T1000 (cell line): ENCODE measurements at places on chromosomes 3 and 15.

GRCh38 chr15:94375997-94376396 lies 144.6 kb downstream of the MCTP2 start:
- no peak for DNase-seq

DNA sequence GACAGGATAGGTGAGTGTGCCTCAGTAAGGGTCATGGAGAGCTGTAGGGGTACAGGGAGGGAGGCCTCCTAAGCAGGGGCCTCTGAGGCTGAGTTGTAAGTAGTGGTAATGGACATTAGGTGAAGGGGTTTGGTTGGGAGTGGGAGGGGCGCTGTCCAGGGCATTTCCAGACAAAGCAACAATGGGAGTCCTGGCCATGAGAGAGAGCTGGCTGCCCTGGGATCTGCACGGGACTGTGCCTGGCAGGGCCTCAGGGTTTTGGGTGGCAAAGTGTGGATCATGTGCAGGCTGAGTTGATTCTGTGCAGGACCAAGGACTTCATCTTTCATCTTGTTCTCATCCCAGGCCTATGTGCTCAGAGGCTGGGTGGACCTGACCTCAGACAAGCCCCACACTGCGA lies 4.6 kb downstream of the TTC21A start:
- no peak for DNase-seq

DNA sequence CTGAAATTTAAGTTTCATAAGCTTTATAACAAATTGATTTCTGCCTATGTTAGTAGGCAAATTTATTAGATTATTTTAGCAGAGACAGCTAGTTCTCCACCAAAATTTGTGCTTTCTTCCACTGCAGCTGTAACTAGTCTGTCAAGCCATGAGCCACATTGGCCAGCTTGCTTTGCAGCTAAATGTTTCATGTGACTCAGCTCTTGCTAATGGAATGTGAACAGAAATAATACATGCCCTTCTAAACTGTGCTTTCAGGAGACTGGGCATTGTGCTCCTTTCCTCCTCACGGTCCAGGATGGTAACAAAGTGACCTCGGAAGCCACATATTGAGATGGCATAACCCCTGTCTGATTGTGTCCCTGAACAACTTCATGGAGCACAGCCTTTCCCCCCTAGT lies 51.3 kb upstream of the KPNA4 start:
- DNase-seq = no peak

GRCh38 chr3:11629716-11630115 lies 14.0 kb downstream of the VGLL4 start:
- no peak for DNase-seq

- DNase-seq = no peak
These were observed 11.9 kb upstream of the CGNL1 start for GRCh38 chr15:57364282-57365007.

DNA sequence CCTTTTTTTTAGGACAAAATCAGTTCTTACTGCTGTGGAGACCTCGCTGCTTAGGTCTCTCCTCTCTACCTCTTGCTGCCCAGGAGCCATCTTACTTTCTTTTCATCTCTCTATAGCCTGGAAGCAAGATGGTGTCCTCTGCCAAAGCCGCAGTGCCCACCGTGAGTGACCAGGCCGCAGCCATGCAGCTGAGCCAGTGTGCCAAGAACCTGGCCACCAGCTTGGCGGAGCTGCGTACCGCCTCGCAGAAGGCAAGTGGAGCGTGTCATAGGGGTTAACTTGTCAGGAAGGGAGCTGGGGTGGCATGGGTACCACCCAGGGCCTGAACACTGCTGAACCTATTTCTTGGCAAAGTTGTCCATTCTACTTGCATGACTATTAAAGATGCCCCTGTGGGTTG lies 320.3 kb upstream of the TPM1 start:
- no peak for DNase-seq

GRCh38 chr15:68843425-68844311 lies 23.0 kb upstream of the ANP32A start:
- DNase-seq = no peak

GRCh38 chr15:60573936-60574335 lies 95.0 kb upstream of the ICE2 start:
- DNase-seq = no peak

DNA sequence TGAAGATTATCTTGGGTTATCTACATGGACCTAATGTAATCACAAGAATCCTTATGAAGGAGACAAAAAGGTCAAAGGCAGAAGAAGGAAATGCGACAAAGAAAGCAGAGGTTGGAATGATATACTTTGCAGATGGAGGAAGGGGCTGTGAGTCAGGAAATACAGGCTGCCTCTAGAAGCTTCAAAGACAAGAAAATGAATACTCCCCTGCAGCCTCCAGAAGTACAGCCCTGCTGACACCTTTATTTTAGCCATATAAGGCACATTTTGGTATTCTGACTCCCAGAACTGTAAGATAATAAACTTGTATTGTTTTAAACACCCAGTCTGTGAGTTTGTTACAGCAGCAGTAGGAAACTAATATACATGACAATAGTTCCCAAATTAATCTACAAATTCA lies 58.6 kb downstream of the SIDT1 start:
- no peak for DNase-seq

- no peak for DNase-seq
These were observed 22.5 kb downstream of the FAM240A start for GRCh38 chr3:46634856-46635255.

DNA sequence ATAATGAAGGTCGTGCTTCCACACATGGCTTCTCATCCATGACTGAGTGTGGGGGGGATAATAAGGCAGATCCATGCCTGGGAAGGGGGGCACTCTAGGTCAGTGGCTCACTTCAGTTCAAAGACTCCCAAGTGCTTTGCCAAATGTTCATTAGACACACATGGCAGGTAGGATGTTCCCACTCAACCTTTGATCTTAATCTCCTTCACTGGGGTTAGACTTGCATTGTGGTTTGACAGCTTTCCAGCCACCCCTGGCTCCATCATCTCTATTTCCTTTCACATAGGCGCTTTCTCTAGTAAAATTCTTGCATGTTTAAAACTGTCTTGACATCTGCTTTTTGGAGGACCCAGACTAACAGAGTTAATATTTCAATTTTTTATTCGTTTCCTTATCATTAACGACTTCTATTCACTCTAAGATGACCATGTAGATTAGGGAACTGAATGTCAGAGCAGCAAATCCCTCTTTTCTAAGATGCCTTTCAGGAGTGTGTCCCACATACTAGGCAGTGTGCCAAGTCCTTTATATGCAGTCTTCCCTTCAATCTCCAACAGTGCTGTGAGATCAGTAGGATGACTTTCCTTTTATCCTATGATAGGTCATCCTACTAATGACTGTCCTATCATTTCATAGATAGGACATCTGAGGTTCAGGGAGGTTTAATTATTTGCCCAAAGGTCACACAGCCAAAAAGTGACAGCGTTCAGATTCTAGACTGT lies 57.9 kb downstream of the BTD start:
- no peak for DNase-seq

DNA sequence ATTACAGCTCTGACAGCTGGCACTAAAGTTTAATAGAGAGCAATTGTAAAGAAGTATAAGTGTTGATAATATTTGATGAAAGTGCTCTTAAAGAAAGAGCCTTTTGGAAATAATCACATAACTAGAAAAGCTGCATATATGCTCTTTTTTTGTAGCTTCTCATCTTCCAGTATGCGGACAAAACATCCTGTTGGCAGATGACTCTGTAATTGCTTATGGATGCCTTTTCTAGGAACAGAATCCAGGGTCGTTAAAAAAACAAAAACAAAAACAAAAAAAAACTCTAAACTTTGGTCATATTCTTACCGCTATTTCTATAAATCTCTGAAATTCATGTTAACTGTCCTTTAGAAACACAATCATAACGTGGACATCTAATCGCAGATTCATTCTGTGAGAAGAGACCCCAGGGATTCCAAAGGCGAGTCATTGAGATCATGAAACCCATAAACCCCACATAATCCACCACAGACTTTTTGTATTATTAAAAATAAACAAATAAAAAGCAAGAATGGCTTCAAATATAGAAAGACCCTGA lies 109.8 kb downstream of the EPHA3 start:
- no peak for DNase-seq

GRCh38 chr15:88738796-88739195 lies 64.4 kb upstream of the ACAN start:
- no peak for DNase-seq

GRCh38 chr3:43817825-43818224 lies 127.1 kb downstream of the ABHD5 start:
- DNase-seq = no peak

DNA sequence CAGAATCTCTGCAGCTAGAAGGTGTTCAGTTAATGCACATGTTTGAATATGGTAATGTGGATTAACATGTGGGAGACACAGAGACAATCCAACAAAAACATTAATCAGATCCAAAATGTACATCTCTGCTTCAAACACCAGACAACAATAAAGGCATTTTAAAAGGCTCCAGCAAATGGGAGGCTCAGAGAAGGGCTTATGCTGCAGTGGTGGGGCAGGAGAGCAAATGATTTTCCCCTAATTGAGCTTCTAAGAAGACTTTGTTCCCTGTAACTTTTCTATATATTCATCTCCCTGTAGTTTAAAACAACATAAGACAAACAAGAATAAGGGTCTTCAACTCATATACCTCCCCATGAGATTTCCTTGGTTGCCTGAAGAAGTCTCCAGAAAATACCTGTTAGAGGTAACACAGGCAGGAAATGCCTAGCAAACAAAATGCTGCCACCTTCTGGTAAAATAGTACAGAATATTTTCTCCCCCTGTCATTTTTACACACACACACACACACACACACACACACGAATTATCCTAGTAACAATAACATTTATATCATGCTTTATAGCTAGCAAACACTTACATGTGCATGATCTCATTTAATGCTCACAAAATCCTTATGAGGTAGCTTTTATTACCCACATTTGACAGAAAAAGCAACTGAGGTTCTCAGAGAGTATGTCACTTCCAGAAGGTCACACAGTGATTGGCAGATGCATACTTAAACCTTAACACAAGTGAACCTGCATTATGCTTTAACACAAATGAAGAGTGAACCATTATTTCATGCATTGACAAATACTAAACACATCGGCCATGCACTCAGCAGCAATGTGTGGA lies 123.4 kb upstream of the MB21D2 start:
- DNase-seq = no peak

GRCh38 chr3:38349684-38350359 lies 3.2 kb downstream of the XYLB start:
- no peak for DNase-seq

DNA sequence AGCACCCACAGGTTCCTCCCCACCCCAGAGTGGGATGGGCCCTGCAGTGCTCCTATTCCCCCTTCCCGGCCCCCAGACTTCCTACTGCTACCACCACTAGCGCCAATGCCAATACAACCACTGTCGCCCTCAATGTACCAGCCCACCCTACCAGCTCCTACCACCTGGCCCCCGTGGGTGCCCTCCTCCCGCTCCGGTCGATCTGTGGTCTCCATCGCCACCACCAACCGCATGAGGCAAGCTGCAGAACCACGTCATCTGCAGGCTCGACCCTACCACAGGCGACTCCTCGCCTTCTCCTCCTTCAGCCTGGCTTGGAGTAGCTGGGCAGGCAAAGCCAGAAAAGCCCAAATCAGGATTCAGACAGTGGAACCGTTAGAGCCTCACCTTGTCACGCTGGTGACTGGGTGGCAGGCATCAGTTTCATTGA lies 179.3 kb downstream of the POTEB3 start:
- DNase-seq = no peak

DNA sequence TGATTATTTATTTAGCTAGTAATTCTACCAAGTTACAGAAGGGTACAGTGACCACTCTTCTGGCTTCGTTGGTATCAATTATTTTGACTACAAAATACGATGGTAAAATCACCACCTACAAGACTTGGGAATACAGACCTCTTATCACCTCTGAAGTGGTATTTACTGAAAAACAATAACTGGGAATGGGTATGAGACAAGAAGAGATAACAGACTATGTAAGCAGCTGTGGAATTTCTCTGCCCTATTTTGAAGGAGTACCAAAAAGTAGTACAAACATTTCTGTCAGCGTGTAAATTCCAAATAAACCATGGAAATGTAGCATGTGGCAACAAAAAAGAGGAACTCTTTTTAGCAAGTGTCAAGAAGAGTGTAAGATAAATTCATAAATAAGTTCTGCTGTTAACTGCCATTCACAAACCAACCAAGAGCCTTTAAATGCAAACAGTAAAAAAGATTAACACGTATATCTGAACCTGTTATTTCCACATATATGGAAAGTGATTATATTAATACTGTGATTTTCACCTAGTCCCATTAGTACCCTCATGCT lies 77.0 kb upstream of the SLC12A8 start:
- no peak for DNase-seq

DNA sequence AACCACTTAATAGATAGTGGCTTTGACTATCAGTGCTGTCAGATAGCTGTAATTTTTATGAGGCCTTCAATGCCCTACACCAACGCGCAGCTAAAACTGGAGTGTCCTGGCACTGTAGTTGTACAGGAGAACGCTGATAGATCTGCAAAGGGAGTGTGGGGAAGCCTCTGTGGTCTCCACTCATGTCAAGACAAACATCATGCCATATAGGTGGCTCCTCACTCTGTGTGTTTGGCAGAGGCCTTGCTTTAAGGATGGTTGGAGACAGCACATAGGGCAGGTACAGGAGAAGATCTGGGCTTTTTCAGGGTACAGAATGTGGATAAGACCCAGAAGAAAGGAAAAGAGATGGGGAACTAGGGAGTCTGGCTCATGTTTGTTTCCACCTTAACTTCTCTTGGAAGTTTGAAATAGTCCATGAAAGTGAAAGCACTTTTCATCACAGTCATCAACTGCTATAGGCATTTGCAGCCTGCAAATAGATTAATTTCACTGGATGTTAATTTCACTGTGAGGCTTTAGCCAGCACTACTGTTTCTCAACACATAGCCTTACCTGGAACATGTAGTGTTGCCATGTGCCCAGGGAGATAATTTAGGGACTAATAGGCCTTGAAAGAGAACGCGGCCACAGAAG lies 425.8 kb upstream of the TBL1XR1 start:
- no peak for DNase-seq

GRCh38 chr3:57132674-57133073 lies 32.5 kb downstream of the IL17RD start:
- DNase-seq = no peak

GRCh38 chr3:125191730-125192129 lies 20.8 kb downstream of the SLC12A8 start:
- DNase-seq = no peak
